Posterior cingulate gyrus (tissue), 11 donors: ENCODE measurements at places on chromosomes 5 and 9.

DNA sequence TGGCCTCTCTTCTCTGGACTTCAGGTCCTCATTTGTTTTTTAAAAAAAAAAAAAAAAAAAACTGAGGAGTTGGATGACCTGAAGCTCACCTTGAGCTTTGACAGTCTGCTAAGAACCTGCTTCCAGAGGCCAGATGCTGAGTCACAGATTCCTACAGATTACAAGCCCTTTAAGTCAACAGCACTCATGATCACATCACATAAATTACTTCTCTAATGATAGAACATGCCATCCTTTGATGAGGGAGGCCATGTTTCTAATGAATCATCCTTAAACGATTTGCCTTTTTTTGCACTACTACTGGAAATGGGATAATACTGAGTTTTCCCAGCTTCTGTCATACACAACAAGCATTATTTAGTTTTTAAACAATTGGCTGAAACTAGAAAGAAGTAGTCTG, 34.2 kb upstream of the MYOT start:
- DNase-seq: no peak

GRCh38 chr9:104258296-104259011, 164.3 kb downstream of the SMC2 start:
- no peak for DNase-seq

DNA sequence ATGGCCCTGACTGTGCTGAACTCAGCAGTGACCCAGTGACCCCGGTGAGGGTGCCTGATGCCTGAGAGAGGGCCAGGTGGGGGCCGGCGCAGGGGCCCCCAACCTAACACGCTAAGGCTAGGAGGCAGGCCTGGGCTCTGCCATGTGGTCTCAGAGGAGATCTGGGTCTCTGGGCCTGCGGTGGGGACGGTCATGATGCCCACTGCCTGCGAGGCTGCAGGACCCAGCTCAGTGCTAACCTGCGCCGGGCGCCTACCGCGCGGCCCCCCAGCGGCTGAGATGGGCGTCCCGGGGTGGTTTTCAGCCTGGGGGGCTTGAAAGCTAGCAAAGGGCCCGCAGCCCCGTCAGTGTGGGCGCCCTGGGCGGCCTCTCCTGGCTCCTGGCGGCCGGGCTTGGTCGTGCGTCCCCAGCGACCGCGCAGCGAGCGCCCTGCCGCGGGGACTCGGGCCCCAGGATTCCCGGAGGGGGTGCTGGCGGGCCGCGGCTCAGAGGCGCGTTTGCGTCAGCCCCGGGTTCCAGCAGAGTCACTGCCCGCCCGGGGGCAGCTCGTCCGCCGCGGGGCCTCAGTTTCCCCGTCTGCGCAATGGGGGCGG, 2.5 kb downstream of the EGFL7 start:
- DNase-seq: no peak

DNA sequence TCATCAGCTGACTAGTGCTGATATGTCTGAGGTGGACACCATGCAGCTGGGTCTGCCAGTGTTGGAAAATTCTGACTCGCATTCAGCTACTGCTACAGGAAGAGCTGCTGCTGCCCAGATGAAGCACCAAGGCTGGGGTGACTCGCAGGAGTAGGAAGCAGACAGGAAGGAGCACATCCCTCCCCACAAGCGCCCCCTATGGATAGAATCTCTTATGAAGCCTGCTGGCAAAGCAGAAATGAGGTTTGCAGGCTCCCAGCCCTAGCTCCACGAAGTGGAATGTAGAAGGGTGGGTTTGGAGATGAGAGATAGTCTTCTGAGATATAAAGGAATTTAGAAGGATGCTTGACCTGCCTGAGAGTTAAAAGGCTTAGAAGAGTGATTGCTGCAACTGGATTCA, 443.0 kb downstream of the ACTL7B start:
- no peak for DNase-seq

GRCh38 chr5:91190314-91190690, 192.8 kb downstream of the ARRDC3 start:
- no peak for DNase-seq

GRCh38 chr5:114360816-114361723, 800 bp upstream of the KCNN2 start:
- DNase-seq: peak; percentile 62

DNA sequence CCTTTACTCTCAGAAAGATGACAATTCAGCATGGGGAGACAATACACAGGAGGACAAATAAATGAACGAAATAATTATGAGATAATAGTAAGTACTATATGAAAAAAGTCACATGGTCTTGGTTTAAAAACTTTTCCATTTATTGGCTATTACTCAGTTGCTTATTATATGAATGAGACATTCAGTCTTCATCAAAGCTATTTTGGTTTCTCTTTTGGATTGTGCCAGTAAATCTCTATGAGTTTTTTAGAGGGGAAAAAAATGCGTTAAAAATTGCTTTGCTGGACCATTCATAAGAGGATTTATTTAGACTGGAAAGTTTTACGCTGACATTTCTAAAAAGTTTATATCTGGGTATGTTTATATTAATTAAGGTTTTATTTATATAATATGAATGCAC, 137.7 kb downstream of the AOPEP start:
- DNase-seq: no peak

- no peak for DNase-seq
Measured at GRCh38 chr9:18778846-18779245, 254.2 kb downstream of the SAXO1 start.

DNA sequence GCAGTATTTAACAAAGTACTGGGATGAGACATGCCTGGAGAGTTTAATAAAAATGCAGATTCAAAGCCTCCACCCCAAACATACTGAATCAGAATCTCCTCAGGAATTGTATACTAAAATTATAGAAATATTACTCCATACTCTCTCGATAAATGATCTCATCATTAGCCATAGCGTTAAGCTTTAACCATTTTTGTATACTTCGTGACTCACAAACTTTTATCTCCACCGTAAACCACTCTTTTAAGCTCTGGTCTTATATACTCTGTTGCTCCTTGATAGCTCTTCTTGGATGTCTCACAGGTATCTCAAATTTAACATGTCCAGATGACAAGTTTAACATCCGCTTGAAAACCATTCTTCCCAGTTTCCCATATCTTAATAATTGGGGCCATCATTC, 327.8 kb downstream of the ADGRV1 start:
- DNase-seq: no peak

DNA sequence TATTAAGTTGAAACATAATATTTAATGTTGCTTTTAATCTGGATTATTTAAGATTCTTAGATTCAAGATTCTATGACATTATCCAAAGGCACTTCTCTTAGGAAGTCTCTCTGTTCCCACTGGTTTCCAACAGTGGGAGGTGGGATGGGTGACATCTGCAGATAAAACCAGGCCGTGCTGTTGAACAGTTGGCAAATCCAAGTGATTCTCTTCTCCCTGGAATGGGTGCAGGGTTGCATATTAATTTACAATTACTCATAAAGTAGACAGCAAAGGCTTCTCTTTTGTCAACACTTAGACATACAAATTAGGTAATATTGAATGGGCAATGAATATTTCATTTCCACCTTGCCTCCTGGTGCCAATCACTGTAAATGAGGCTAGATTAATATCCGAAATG, 233.7 kb upstream of the IL12B start:
- no peak for DNase-seq

DNA sequence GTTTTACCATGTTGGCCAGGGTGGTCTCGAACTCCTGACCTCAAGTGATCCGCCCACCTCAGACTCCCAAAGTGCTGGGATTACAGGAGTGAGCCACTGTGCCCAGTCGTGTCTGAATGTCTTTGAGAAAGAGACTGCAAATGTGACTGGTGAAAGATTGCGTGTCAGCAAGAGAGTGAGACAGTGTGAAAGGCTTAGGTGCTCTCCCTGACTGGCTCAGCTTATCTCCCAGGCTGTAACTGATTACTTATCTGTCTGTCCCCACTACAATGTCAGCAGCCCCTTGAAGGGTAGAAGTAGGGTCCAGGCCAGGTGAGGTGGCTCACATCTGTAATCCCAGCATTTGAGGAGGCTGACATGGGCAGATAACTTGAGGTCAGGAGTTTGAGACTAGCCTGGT, 3.4 kb upstream of the FGFR4 start:
- DNase-seq: no peak

- DNase-seq: no peak
Measured at GRCh38 chr5:11476866-11477265, 427.4 kb downstream of the CTNND2 start.

DNA sequence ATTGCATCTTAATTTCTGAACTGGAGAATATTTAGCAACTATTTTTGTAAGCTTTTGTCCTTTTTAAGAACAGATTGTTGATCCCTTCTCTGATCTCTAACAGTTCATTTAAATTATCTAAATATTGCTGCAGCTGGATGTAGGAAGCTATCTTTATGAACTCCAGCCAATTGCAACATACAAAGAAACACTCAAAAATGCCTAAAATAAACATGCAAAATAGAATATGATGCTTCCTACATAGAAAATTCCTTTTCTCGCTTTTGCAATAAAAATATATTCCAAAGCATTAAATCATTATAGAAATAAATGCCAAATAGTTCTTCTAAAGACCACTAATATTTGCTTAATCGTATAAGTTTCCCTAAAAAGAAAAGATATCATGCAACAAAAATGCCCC, 218.6 kb downstream of the LURAP1L start:
- no peak for DNase-seq

DNA sequence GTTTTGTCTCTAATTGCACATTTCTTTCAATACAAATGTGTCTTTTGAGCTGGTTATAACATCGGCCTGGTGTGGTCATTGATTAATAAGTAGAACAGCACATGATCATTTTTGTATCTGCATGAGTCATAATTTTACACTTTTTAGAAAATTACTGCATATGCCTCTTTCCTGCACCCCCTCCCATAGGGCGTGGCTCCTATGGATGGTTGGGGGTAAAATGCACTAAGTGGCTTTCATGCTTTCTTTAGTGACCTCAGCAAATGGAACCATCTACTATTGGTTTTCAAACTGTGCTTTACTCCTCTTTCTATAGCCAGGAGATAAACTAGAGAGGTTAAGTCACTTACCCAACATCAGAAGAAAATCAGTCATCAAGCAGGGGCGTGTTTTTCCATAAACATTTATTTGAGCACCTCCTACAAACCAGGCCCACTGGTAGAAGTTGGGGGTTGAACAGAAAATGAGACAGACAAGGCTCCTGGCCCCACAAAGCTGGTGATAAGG, 3.8 kb downstream of the ANXA6 start:
- DNase-seq: no peak

DNA sequence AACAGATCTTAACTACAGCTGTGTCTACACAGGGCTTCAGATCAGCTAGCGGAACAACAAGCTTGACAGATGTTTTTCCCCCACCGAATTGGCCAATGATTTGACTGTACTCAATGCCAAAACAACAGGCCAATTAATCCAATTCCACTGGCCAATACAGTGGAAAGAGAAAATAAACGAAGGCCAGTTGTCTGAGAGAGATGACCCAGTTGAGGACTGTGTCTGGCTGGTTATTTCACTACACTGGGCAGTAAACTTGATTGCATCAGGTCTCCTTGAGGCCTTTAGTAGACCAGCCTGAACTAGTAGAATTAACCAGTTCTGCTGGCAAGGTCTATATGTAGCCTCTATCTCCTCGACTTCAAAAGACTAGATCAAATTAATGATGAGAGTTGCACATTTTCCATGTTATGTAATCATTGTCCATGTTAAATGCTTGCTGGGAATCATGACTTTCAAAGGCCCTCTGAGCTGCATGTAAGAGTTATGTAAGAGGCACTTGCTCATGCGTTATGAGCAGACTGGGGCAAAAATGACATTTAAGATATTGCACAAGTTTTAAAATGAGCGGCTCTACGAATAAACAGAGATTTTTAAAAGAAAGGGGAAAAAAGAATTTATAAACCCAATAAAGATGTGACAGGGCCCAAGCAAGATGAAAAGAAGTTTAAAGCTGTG, 28.3 kb downstream of the SMIM23 start:
- no peak for DNase-seq

DNA sequence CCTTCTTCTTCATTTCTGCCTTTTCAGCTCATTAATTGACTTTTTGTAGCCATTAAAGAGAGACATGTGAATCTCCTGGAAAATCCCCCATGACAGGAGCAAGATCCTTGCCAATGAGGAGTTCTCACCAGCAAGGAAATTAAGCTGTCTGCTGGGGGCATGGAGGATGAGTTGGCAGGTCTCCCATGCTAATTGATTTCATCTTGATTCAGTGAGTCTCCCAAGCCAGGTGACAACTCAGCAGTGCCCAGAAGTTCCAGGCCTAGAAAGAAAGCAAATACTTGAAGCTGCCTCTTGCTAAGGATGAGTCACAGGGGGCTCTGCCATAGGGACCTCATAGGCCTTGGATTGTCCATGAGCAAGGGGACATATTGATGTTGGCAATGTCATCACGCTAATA, 30.0 kb upstream of the ADRA1B start:
- no peak for DNase-seq
